ENCODE measurements at places on chromosomes 5 and 9.

- no peak for DNase-seq
Measured at GRCh38 chr9:3823842-3824475, 298.2 kb upstream of the RFX3 start.

DNA sequence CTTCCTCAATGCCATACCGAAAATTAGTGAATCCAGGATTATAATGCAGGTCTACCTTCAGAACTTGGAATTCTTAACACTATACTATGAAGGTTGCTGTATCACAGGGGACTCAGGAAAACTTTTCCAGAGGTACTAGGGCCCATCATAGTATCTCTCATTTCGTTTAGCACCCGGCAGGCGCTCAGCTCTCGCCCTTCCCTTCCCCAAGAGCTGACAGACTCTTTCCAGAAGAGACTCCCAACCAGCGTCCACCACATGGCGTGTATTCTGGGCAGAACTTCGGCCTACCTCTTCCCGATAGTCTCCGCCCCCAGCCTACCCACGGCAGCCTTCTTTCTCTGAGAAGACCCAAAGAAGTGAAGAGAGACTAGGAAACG, 271 bp downstream of the NOL8 start:
- no peak for DNase-seq

DNA sequence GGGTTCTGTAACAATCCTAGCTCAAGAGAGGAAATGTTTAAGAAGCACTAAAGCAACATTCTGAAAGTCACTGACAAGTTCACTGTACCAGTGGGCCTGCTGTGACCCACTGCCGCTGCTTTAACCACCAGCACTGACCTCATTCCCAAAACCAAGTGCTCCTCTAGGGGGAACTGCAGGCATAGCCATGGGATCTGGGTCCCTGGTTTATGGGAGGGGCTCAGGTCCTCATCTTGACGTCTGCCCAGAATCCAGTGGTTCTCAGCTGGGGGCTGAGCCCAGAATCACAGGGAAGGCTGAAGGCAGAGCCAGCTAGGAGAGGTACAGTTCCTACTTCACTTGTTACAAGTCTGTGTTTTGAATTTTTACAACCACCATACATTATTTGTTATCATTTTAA, 36.1 kb upstream of the SLC2A8 start:
- DNase-seq: no peak

GRCh38 chr9:130366888-130367550, 77.7 kb upstream of the ASS1 start:
- no peak for DNase-seq

GRCh38 chr5:128535251-128535650, 2.8 kb downstream of the FBN2 start:
- no peak for DNase-seq

GRCh38 chr5:175707751-175708375, 50.0 kb downstream of the HRH2 start:
- DNase-seq: no peak

DNA sequence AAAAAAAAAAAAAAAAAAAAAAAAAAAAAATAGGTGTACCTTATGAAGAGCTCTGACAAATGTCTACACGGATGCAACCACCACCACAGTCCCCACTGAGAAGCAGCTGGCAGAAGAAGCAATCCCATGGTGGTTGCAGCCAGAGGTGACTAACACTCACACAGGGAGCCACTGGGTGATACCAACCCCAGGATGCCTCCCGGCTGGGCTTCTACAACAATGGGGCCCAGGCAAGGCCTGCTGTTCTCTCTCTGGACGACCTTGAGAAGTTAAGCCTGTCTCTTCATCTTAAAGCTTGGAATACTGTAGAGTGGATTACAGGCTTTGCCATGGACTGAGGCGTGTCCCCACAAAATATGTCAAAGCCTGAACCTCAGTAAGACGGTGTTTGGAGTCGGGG, 104.1 kb downstream of the ROR2 start:
- no peak for DNase-seq

DNA sequence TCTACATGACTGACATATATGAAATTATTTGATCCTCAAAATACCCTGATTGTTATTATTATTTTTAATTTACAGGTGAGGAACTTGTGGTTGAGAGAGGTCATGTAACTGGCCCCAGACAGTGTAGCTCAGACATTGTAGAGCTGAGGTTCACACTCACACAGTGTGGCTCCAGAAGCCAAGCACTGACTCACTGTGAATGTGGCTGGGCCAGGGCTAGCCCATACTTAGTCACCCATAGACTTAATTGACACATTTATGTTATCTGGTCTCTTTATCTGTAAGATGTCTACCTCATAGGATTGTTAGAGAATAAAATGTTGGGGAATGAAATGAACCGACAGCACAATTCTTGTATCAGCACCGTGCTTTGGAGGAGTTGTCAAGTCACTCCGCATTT, 24.9 kb upstream of the CCDC112 start:
- no peak for DNase-seq

- no peak for DNase-seq
Measured at GRCh38 chr5:133298447-133298846, 246.6 kb downstream of the HSPA4 start.

DNA sequence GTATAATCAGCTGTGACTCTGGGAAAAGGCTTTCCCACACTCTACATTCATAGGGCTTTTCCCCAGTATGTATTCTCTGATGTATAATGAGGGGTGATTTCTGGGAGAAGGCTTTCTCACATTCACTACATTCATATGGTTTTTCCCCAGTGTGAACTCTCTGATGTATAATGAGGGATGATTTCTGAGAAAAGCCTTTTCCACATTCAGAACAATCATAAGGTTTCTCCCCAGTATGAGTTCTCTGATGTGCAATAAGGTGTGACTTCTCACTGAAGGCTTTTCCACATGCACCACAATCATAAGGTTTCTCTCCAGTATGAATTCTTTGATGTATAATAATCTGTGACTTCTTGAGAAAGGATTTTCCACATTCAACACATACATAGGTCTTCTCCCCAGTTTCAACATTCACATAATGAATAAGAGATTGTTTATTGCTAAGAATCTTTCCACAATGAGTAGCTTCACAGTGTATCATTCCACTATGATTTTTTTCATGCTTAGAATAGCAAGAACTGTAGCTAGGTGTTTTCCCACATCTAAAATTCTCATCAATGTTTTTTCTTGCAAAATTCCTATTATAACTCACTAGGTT, 26.7 kb upstream of the ZNF300 start:
- no peak for DNase-seq

- no peak for DNase-seq
Measured at GRCh38 chr9:92120138-92120537, 4.9 kb upstream of the SPTLC1 start.

DNA sequence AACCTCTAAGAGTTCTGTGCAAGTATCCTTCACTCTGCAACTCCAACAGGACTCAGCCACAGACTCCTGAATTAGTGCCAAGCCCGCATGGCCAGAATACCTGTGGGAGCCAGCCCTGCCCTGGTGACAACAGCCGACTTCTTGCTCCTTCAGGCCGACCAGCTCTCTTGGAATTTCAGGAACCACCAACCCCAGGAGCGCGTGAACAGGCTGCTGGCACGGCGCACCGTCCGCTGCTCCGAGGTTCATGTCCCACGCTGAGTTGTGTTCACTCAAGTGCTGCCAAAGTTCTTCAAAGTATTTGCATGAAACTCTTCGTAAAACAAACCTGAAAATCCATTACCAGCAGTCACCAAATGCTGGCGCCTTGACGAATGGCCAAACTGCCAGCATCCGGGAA, 232.8 kb downstream of the NR2F1-AS1 start:
- no peak for DNase-seq

GRCh38 chr9:99353408-99353807, 131.3 kb downstream of the SEC61B start:
- no peak for DNase-seq

GRCh38 chr5:131523500-131524185, 111.4 kb downstream of the RAPGEF6 start:
- no peak for DNase-seq

DNA sequence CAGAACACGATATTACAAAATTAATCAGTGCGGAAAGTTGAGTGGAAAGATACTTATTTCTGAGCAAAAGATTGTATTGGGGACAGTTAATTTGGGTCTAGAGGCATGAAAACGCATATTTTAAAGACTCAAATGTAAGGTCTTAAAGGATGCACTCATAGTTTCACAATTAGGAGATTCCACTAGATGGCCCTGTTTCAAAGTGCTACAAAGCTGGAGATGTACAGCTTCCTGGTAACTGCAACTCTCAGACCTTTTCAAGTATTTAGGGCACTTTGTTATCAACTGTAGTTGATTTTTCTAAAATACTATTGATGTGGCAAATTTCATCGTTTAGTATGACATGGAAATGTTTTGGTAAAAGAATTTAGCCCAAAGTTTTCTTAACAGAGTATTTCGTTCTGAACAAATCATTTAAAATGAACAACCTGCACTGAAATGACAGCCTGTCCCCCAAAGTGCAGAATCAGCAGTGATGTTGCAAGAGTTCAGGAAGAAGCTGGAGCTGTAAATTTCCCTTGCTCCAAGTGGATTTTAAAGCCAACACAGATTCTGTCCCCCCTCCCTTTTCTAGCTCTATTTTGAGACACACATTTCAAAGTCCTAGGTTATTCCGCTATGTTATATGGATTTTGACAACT, 16.2 kb upstream of the NDUFB6 start:
- peak; percentile 30 for DNase-seq

DNA sequence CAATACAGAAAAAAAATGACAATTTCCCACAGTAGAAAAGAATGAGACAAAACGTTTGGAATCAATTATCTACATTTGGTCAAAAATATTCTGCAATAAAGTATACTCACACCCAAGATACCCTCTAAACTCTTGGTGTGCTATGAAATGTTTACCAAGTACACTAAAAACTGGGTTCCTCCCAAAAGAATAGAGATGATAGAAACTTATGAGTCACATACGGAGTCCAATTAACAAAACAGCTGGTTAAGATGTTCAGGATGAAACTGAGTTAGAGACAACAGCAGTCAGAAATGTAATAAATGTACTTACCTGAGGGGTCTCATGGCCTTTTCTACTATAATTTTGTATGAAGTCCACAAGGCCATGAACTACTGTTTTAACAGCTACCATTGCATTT, 25.7 kb downstream of the RC3H2 start:
- DNase-seq: no peak

DNA sequence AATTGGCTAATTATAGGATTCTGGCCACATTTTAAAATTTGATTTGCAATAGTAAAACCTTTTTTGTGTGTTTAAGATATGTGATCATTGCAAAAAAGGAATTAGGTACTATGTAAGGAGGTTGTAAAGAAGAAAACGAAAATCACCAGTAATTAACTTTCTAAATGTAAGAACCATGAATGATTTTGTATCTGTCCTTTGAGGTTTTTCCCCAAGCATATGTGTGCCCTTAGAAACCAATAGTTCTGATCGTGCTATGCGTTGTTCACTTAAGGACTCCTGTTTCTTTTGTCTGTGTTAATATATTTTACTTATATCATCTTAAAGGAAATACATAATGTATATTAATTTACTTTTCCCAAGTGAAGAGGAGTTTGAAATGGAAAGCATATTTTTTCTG, 410.2 kb downstream of the PSAT1 start:
- no peak for DNase-seq

- DNase-seq: peak; percentile 58
Measured at GRCh38 chr9:15423231-15423985, 732 bp downstream of the SNAPC3 start.

GRCh38 chr5:72487177-72487576, 20.0 kb downstream of the ZNF366 start:
- DNase-seq: no peak

- DNase-seq: no peak
Measured at GRCh38 chr9:115923903-115924668, 229.5 kb upstream of the PAPPA start.

DNA sequence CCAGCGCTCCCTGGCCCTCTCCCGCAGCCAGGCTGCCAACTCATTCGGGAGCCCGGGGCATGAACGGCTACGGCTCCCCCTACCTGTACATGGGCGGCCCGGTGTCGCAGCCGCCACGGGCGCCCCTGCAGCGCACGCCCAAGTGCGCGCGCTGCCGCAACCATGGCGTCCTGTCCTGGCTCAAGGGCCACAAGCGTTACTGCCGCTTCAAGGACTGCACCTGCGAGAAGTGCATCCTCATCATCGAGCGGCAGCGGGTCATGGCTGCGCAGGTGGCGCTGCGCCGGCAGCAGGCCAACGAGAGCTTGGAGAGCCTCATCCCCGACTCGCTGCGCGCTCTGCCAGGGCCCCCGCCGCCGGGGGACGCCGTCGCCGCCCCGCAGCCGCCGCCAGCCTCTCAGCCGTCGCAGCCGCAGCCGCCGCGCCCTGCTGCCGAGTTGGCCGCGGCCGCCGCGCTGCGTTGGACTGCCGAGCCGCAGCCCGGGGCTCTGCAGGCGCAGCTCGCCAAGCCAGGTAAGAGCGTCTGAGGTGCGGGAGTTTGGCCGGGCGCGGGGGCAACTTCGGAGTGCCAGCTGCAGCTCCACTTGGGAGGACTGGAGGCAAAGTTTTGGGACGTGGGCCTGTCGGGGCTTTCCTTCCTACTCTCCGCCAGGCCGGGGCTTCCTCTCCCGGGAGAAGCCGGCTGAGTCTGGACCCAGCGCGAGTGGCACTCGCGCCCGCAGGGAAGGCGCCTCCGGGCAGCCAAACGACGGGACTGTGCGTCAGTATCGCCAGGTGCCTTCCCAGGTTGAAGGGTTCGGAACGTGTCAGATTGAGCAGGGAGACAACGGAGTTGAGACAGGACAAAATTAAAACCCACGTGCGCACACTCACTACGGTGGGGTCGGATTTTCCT, 735 bp downstream of the DMRT3 start:
- DNase-seq: no peak

GRCh38 chr5:169006842-169007790, 293.8 kb downstream of the SLIT3 start:
- DNase-seq: no peak

- peak; percentile 97 for DNase-seq
Measured at GRCh38 chr5:32230356-32231099, 56.4 kb upstream of the GOLPH3 start.

- no peak for DNase-seq
Measured at GRCh38 chr9:5764130-5764868, 68.6 kb downstream of the ERMP1 start.

DNA sequence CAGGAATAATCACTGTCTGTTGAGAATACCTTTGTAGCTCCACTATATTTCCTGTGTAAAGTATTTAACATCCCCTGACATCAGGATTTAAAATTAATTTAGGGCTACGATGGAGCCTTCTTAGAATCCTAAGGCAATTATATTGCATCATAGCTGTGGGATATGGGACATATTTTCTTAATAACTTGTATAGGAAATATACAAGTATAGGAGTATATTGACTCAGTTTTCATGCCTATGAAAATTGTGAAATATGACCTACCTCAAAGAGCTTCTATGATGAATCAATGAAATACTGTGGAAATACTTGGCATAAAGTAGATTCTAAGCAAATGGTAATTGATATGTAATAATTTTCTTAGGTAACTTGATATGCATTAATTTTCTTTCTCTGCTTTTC, 221.0 kb upstream of the KLF4 start:
- no peak for DNase-seq

- DNase-seq: no peak
Measured at GRCh38 chr5:51027271-51027670, 356.0 kb upstream of the ISL1 start.

Data from common myeloid progenitor, CD34-positive (primary cell).